Spinal cord (tissue), 10 donors: ENCODE measurements at places on chromosomes 1 and 21. TPM values are rescaled to one million over a fixed set of nuclear protein-coding genes. Genes with fewer than 3 reads are reported as not detected.

Gene SLFNL1
- polyA plus RNA-seq: 0.49 TPM

Gene AUNIP
- polyA plus RNA-seq: 2.2 TPM

Gene CYP4Z1
- polyA plus RNA-seq: 2.5 TPM

Gene TMPRSS3
- 0.44 TPM for polyA plus RNA-seq

GRCh38 chr1:42931108-42931539 lies 27.5 kb downstream of the SLC2A1 start:
- no peak for DNase-seq
- H3K27ac ChIP-seq: no peak overlapping the region
- no peak overlapping the region for H3K4me3 ChIP-seq
- H3K36me3 ChIP-seq: peaks cover 70% of the 10 kb centered on the region
- no peaks in the 10 kb centered on the region for H3K27me3 ChIP-seq

DNA sequence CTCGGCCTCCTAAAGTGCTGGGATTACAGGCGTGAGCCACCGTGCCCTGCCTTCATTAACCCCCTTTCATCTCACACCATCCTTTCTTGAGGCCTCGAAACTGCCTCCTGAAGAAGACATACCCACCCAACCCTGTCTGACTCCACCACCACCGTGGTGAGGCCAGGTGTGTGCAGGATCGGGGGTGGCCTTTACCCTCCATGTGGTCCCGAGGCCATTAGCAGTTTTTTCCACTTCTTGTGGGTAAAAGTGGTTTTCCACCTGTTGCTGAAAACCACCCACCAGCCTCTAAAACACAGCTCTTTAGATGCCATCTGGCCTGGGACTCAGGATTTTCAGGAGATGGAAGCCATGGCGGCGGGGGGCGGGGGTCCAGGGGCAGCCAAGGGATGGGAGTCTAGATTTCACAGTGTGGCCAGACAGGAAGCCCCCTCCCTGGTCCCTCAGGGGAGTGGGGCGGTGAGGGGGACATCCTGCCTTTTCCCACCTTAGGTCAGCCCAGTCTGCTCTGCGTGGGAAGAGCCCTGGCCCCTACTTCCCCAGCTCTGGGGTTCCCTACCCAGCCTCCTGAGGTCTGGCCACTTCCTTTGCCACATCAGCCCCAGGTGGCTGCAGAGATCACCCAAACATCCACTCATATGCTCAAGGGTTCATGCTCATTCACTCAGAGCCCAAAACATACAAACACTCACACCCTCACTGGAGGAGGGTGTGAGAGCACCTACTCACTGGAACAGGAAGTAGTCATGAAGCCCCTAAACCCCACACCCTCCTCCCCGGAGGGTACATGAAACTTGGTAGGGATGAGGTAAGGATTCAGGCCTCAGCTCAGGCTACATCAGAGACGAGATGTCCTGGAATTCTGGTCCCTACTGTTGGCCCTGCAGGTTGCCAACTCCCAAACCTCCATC lies 2.3 kb downstream of the FGR start:
- H3K27ac ChIP-seq: no peak overlapping the region
- H3K36me3 ChIP-seq: no peaks in the 10 kb centered on the region
- DNase-seq: no peak
- peaks cover 32% of the 10 kb centered on the region for H3K4me1 ChIP-seq

DNA sequence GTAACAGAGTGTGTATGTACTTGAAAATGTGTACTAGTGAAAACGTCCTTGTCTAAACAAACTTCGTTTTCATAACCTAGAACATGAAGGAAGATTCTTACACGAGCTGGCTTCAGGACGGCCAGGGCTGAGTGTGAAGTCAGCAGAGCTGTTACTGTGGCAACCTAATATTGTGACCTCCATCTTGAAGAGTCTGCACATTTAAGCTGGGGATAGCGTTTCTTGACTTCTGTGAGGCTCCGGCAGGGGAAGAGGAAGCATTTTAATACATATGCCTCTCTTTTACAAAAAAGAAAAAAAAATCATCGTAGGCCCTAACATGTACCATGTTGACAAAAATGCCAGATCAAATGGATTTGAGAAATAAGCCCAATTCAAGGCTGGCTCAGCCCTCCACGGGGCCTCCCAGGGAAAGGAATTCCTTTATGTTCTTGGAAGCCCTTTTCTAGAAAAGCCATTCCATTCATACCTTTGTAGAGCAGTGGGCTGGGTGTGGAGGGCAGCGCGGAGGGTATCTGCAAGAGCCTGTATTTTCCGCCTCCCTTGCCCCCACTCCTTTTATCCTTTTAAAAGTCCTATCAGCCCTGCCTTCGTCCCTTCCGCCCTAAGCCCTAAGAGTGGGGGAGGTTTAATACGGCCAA lies 51.1 kb downstream of the SIM2 start:
- peaks cover 14% of the 10 kb centered on the region for H3K4me1 ChIP-seq
- H3K27me3 ChIP-seq: peaks cover 26% of the 10 kb centered on the region
- DNase-seq: no peak
- no peak overlapping the region for H3K4me3 ChIP-seq
- no peak overlapping the region for H3K27ac ChIP-seq
- H3K36me3 ChIP-seq: peaks cover 6% of the 10 kb centered on the region
